ENCODE measurements at places on chromosomes 12 and 14.
A peak's percentile ranks its signal among the peaks of the same experiment; 100 is the strongest.

- peak; percentile 40 for DNase-seq
These were observed 132.1 kb downstream of the DYRK2 start for GRCh38 chr12:67780580-67781084.

DNA sequence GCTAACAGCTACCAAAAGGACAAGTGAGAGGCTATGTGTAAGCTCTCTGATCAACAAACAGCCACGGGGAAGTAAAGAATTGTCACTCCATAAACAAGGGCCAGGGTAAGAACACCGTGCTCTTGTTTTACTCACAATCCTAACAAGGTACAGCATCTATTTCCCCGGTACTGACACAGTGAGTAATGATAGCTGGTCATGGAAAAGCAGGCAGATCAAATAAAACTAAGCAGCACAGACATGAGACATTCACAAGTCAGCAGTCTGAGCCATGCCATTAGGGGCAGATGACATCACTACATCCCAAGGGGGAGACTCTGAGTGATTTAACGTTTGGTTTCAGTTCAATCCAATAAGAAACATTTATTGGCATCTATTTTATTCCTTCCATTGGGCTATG, 54.4 kb downstream of the ARL6IP4 start:
- DNase-seq = peak; percentile 58

DNA sequence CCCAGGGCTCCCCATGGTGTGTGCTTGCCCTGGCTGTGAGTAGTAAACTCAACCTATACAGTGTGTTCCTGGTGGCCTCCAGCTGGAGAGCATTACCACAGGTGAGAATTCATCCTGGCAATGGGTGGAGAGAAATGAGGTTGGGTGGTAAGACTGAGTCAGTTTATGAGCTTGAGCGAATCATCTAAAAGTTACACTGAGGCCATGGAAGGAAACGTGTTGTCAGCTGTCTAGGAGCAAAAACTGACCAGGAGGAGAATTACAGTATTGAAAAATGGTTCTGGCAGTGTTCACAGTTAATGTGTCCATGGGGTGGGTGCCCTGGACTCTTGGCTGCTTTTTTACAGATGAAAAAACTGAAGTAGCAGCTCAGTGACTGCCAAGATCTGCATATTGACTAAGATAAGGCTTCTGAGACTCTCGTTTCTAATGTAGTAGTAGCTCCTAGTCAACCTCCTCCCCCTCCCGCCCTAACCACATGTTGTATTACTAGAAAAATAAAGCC, 202.0 kb upstream of the AMIGO2 start:
- DNase-seq = peak; percentile 8

DNA sequence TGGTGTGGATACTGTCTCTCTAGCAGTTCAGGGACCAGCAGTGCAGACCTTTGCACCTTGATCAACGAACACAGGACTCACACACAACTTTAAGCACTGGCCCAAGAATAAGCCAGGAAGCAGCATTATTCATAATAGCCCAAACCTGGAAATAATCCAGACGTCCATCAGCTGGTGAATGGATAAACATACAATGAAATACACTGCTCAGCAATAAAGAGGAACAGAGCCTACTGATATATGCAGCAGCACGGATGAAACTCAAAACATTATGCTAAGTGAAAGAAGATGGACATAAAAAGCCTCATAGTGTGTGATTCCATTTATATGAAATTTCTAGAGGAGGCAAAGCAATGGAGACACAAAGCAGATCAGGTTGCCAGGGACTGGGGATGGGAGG, 303.9 kb upstream of the FKBP4 start:
- no peak for DNase-seq

DNA sequence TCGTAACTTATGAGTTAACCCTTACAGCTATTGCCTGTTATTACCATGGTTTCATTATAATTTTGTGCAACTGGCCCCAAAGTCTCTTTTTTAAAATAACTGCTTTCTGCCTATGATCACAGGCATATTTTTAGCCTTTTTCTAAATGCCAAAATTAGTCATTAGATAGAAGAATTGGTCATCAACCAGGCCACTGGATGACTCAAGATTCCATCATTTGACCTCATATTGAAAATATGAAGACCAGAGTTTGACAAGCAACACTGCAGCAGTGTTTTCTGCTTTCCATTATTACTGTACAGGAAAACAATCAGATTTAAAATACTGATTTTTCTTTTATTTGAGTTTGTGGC, 54.7 kb upstream of the OTOGL start:
- peak; percentile 91 for DNase-seq

GRCh38 chr14:78278464-78279250, 108.5 kb downstream of the NRXN3 start:
- no peak for DNase-seq

DNA sequence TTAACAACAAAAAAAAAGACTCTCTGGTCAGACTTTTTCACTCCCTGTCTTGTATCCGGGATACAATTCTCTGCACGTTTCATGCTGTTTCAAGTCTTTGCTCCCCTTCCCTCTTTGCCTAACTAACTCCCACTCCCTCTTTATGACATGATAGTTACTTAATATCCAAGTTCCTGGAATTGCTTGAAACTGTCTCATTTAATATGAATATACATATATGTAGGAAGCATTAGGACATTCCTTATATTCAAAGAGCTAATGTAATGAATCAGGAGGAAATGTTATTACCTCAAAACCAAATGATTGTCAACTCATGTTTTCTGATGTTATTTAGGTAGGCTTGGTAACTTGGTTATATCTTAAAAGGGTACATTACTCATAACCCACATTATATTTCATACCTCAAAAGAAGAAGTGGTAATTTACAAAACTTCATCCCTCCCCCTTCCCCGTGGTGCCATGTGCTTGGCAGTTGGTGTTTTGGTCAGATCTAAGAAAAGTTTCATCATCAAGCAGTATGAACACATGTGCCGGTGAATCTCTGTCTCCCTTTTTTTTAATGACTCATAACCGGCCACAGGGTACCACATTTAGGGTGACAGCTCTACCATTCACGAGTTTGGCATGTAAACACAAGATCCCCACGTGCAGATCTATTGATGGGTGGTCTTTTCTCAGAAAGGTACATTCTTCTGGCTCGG, 56.5 kb downstream of the HCAR2 start:
- peak; percentile 89 for DNase-seq

DNA sequence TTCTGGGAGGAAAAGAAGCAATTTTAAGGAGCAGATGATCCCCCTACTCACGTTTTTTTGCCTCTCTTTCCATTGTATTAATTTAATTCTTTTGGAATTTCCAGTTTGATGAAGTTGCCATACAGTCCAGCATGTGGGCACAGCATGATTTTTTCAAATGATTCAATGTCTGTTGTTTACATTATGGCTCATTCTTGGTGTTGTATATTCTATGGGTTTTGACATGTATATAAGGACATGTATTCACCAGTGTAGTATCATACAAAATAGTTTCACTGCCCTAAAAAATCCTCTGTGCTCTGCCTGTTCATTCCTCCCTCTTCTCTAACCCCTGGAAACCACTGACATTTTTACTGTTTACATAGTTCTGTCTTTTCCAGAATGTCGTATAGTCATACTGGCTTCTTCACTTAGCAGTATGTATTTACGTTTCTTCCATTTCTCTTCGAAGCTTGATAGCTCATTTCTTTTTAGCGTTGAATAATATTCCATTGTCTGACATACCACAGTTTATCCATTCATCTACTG, 13.3 kb upstream of the KLHDC2 start:
- DNase-seq = no peak

- no peak for DNase-seq
These were observed 202.3 kb upstream of the CDKN3 start for GRCh38 chr14:54194501-54194900.

DNA sequence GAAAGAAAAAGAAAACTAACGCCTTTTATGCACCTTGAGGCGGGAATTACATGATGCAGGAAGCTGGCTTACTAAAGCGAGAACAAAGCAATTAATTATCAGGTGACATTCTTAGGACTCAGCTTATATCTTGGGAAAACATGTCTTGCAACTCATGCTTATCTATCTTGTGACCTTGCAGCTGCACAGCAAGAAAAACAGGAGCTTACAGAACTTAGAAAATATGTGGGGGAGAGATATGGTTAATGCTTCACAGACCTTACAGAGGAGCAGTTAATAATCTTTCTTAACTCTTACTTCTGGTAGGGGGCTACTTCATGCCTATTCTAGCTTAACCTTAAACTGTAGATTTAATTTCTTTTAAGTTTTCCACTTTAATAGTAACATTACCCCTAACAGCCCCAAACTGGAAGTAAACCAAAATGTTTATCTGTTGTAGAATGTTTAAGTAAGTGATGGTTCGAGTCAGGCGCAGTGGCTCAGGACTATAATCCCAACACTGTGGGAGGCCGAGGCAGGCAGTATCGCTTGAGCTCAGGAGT, 13.2 kb upstream of the OR11G2 start:
- DNase-seq = no peak

GRCh38 chr12:122909442-122910288, 13.7 kb upstream of the VPS37B start:
- DNase-seq = no peak

DNA sequence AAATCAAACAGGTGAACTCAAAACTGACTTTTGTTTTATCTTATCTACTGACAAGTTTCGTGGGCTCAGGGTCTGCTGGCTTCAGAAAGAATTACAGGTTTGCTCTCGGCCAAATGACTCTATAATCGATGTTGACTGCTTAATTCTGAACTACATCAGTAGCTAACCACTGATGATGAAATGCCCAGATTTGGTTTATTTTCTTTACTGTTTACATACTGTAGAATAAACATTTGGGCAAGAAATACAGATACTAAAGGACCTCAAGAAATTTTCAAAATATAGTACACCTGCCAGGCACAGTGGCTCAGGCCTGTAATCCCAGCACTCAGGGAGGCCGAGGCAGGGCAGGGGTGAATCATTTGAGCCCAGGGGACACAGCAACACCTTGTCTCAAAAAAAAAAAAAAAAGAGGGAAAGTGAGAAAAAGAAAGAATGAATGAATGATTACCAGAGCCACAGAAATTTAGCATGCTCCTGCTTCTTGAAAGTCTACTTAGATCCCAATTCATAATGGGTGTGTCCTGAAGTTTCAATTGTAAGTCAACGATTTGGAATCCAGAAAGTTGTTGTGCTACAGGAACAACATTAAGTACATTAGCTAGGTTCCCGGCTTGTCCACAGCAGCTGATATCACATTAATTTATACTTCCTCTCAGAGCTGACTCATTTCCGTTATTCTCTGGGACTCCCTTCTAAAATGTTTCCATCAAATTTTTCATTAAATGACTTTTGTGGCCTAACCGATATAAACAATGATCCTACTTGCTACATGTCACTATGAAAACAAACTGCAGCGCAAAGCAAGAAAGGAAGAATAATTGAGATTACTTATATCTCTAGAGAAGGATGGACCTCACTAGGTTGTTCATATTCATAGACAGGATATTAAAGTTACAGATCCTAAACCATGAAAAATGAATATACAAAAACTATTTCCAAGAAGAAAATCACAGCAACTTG, 134.3 kb downstream of the MED13L start:
- DNase-seq = peak; percentile 93

GRCh38 chr12:115810122-115810901, 467.2 kb downstream of the MED13L start:
- DNase-seq = no peak

DNA sequence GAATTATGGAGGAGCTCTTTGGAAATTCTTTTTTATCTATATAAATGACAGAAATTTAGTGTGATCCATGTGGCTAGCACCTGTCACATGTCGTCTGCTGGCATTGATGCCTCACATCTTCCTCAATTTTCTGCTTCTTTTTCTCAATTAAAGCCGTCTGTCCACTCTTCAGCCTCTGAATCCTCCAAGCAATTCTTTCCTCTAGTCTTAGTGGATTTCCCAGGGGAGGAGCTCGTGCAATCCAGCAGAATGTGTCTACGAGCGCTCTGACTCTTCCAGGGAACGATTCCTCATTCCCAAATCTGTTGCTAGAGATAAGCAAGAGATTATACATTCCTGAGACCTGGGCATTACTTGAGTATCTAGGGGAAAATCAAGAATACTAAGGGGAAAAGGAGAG, 176.6 kb downstream of the EMP1 start:
- DNase-seq = no peak

- no peak for DNase-seq
These were observed 66.7 kb upstream of the PPP1R12A start for GRCh38 chr12:80001562-80001961.

Data from EL (cell line).